ENCODE measurements at places on chromosomes 4 and X.

DNA sequence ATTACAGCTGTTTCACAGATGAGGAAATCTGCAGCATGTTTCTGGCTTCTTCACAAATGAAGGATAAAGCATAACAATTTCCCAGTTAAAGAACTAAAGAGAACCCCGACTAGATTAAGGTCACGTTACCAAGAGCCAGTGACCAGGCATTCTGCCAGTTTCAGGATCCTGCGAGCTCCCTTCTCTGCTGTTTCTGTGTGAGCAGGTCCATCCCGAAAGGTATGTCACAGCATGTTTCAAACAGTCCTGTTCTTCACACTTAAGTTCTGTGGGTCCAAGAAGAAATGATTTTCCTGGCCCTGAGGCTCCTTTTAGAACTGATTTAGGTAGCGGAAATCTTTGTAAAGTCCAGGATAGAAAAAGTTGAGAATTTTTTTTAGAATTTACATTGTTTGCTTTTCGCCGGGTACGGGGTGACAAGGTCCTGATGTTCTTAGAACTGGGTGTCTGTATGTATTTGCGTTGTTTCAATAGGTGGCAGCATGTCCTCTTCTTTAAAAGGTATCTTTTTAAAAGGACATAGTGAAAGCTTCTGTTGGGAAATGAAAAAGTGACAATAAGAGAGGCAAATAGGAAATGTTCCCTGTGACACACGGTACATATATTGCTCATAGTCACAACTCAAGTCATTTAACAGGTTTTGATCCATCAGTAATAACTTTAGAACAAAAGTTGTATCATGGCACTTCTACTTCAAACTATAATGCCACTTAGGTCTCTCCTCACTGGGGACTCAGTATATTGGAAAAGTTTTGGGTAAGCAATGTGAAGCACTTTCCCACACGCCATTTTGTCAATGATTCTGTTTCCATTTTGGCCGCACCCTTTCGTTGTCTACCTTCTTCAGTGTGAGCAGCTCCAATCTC lies 18.4 kb downstream of the IL21 start:
- DNase-seq, result no peak

GRCh38 chrX:12993826-12994225 lies 18.9 kb downstream of the TMSB4X start:
- DNase-seq, result no peak

DNA sequence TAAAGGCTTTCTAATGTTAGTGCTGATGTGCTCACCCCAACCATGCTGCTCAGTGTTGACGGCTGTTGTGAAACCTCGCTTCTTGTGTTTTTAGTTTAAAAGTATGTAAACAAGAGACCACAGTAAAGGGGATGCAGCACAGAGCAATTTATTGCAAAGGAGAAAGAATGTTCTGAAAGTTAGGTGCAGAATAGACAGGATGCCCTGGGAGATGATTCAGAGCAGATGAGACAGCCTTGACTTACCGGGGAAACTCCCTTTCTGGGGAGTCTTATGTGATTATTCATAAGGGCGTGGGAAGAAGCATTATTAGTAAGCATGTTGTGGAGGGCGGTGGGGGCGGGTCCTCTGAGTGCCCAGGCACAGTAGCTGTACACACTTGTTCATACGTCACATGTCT lies 47.7 kb downstream of the EVC start:
- DNase-seq, result peak; percentile 67

DNA sequence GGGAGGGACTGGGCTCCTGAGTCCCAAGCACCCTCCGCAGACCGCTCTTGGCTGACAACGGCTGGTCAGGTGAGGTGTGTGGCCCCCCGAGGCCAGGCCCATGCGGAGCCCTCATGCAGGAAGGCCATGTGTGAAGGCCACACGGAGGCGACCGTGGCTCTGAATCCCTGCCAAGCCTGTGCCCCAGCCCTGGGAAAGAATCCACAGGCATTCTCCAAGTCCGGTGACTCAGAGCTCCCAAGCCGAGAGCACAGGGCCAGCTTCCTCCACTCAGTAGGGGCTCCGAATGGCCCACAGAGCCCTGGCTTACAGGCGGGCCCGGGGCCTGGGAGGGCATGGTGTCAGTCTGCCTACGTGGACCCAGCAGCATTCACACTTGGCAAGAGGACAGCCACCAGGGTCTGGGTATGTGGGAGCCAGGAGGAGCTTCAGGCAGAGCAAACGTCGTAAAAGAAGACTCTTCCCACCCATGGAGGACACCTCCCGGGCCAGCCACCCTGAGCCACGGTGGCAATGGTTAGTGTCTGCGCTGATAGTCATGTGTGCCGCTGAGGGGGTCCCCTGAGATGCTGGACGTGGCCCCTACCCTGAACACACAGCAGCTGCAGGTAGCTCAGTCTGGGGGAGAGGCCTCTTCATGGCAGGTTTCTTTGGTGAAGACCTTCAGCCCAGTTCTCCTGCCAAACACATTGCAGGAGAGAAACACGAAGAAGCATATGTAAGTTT lies 105.7 kb downstream of the PSAPL1 start:
- DNase-seq, result no peak

- DNase-seq, result no peak
Measured at GRCh38 chr4:1060621-1061020, 49.2 kb downstream of the FGFRL1 start.

- no peak for DNase-seq
Measured at GRCh38 chr4:110034026-110034393, 121.3 kb downstream of the EGF start.

GRCh38 chr4:106909486-106910188 lies 126.5 kb downstream of the DKK2 start:
- no peak for DNase-seq

DNA sequence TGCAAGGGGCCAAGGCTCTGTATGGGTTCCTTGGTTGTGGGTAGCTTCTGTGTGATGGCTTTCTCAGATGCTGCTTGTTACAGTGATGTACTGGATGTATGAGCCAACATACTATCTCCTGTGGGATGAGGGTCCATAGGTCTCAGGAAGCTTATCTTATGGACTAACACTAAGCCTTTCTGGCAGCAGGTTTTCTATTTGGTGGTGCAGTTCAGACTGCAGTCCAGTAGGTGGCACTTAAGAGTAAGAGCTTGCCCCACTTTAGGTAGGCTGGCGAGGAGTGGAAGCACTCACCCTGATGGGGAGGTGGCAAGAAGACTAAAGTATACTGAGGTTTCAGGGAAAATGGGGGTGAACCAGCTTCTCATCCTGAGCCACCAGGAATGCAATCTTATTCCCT lies 306.7 kb upstream of the MAOA start:
- no peak for DNase-seq

DNA sequence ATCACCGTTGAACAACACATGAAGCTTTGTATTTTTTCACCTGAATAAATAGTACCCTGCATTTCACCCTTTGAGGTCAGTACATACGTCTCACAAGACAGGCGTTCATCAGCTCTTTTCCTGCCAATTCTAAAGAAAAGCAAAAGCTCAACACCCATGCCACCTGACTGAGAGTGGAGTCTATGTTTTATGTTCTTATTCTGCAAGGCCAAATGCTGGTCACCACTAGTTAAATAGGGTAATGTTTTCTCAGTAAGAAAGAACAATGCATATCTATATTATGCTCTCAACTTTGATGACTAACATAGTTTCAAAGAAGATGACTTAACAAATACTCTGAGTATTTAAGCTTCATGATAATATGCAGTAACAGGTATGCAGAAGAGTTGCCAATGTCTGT lies 336.3 kb upstream of the BMP3 start:
- DNase-seq, result no peak

GRCh38 chr4:106607558-106607957 lies 239.0 kb upstream of the GIMD1 start:
- DNase-seq, result no peak

GRCh38 chrX:141341341-141341740 lies 99.0 kb upstream of the SPANXC start:
- DNase-seq, result no peak

DNA sequence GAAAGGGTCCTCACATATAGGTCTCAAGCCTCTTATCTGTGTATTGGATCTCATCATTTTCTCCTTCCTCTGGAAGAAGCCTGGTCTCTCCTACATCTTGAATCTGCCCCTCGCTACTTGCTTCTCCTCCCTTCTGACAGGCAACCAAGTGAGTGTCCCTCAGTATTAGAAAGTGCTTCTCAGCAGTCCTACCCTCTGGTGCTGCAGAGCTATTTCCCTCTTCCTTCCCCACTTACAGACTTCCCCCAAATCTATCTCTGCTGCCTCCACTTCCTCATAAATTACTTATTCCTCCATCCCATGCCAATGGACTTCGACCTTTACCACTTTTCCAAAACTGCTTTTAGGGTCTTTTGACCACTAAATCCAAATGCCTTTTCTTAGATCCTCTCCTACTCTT lies 129.1 kb upstream of the NAP1L5 start:
- DNase-seq, result no peak

DNA sequence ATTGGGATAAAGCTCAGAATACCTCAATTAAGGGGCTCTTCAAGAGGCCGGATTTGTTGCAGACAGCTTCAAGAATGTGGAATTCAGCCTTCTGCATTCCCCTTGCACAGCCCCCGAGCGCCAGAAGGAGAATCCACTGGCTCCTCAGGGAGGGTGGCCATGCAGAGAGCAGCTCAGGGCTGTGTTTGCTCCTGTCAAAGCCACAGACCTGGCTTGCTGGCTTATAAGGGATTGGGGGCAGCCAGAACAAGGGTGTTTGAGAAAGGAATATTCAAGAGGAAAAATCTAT lies 36.8 kb downstream of the ING2 start:
- DNase-seq, result no peak

GRCh38 chrX:25733148-25733547 lies 405.0 kb upstream of the MAGEB18 start:
- DNase-seq, result no peak

GRCh38 chr4:4761128-4761982 lies 98.1 kb upstream of the MSX1 start:
- no peak for DNase-seq

DNA sequence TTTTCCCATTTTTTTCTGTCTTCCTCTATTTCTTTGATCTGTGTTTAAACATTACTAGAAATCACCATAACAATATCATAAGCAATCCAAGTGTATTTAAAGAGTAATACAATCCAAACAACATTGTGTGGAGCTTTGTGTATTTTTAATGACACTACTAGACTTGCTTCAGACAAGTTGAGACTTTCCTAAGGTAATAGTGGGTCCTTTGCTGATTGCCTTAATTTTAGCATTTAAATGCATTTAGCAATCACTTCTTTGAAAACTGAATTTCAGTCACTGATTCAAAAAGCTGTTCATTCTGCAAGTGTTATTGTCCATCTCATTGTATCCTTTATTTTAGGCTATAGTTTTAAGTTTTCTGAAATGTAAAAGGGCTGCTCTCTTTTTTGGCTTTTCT lies 804.8 kb downstream of the ADGRL3 start:
- DNase-seq, result no peak

DNA sequence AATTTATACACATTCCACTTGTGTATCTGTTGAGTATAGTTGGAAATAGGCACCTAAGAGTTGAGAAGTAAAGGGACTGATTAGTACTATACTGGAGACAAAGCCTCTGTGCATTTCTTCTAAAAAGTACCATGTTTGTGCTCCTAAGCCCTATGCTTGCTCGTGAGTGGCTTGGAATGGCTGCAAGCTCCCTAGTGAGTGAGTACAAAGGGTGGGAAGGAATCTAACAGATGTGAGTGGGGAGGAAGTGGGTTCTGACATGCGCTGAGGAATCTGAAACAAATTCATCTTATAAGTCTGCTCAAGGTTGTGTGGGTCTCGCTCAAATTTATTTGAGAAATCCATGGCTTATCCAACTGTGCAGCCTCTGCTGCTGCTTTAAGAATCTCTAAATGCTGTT lies 13.3 kb downstream of the SPCS3 start:
- DNase-seq, result no peak

- no peak for DNase-seq
Measured at GRCh38 chr4:147786031-147786430, 54.1 kb downstream of the ARHGAP10 start.

DNA sequence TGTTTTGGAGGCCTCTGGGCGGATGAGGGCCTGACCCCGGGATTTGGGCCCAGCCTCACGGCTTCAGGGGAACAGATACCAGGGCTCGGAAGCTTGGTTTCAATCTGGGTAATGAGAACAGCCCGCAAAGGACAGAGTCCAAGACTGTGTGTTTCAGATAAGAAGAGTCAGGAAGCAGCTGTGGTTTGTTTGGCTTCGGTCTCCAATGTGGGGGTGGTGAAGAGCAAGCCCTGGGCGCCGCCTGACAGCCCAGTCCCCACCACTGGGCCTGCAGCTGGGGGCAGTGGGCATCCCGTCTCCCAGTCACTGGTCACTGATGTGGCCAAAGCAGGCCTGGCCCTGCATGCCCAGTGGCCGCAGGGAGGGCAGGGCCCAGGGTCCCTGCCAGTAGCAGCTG lies 9.1 kb downstream of the WFS1 start:
- DNase-seq, result no peak

DNA sequence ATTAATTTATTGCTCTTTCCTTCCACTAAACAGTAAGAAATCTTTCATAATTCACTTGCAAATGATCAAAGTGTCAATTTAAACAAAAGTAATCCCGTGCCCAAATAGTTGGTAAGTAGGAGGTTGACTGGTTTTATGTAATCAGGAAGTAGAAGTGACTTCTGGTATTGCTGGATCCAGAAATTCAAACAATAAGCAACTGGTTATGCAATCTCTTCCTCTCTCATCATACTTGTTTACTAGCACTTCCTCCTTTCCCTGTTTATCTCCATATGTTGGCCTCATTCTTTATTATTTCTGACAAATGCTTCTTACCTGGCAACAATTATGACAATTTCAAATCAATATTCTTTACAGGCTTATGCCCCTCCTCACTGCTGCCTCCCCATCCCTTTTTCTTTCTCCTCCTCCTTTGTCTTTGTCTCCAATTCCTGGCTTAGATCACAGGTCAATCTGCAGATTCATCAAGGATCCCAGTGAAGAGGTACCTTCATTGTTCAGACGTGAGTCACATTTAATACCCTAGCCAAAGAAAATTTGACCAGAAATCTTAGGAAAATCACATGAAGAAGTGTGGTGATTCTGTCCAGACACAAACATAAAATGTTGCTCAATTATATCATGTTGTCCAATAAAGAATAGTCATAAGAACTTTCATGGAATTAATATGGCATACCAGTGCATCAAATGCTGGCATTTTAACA lies 323.2 kb upstream of the PCDH7 start:
- no peak for DNase-seq

GRCh38 chr4:88333741-88334405 lies 44.8 kb upstream of the HERC6 start:
- DNase-seq, result no peak

DNA sequence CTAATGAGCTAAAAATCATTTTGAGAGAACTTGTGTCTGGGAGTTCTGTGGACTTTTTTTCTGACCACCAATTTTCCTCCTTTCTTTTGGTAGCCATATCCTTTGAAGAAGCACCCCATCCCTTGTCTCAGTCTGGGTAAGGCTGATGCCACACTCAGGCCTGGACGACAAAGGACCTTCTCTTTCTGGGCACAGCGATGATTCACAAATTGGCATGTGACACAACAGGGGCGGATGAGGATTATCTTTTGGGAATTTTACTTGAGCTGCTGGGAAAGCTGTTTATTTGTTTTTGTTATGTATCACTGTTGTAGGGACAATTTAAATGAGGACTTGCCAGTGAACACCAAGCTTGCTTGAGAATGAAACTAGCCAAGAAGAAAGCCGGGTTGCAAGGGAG lies 233.4 kb upstream of the HAND2 start:
- DNase-seq, result no peak
